ENCODE measurements at places on chromosomes 5 and 9.

- no peak for DNase-seq
These were observed 75.9 kb upstream of the NR3C1 start for GRCh38 chr5:143479394-143479793.

DNA sequence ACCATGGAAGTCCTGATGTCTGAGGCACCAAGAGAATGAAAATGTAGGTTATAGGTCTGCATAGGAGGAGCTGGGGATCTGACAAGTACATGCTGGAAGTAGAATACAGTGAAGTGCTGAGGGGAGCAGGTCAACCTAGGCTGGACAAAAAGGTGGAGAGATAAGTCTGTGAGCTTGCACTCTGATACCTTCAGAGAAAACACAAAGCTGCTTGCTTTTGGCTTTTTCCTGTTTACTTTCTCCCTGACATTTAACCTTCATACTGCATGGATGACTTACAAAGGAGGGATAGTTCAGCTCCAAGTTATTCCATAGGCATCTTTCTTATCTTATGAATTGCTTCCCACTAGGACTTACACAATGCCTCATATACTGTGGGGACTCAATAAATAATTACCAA is 256.7 kb upstream of the NREP start:
- no peak for DNase-seq

DNA sequence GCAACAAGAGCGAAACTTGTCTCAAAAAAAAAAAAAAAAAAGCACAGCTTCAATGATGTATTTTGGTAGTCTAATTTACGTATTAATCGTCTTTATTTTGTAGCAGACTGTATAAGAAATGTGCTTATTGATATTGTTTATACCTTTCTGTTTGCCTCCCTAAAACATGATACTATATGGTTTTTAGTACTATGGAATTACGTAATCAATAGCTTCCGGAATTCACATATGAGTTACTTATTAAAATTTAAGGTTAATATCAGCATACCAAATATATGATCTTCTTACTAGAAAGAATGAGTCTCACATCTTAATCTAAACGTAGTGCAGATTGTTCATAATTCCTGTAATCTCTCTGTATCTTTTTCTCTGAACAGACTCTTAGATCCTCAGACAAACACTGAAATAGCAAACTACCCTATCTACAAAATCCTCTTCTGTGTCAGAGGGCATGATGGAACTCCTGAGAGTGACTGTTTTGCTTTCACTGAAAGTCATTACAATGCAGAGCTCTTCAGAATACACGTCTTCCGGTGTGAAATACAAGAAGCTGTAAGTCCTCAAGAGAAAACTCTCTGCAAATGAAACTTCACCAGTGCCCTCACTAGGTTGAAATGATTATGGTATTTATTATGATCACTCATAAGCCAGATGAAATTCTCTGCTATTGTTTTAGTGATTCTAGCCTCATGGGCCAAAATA is 44.4 kb upstream of the GPR21 start:
- DNase-seq: no peak

DNA sequence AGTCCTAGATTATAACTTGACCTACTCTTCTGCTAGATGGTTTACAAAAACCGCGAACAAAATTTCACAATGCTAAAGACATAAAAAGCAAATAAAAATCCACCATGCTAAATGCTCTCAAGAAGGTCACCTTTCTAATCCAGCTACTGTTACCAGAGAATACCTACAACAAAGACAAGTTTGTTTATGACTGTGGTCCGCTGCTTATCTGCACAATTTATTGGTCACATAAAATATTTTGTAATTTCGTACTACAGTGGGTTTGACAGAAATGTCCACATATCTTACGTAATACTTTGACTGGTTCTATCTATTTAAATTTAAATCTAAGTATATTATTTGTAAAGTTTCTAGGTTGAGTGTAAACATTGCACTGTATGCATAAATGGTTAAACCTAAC is 257.6 kb upstream of the ZNF608 start:
- no peak for DNase-seq

DNA sequence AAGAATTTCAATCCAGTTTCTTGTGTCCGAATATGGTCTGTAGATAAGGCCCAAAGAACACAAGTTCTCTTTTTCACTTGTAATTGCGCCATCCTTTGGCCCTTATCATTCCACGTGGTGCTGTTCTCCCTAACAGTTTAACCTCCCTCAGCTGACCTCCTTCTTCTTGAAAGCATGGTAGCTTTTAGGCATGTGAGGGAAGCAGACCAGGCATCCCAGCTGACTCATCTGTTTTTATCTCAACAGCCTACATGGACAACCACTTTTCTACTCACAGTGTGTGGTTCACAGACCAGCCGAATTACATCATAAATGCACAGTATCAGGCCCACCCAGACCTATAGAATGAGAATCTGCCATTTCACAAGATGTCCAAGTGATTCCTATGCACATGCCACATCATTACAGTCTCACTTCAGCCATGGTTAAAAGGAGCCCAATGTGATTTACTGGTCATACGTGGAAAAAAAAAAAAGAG is 26.9 kb upstream of the PLIN2 start:
- DNase-seq: no peak

- DNase-seq: no peak
These were observed 330.7 kb upstream of the DAB2 start for GRCh38 chr5:39755452-39755851.

DNA sequence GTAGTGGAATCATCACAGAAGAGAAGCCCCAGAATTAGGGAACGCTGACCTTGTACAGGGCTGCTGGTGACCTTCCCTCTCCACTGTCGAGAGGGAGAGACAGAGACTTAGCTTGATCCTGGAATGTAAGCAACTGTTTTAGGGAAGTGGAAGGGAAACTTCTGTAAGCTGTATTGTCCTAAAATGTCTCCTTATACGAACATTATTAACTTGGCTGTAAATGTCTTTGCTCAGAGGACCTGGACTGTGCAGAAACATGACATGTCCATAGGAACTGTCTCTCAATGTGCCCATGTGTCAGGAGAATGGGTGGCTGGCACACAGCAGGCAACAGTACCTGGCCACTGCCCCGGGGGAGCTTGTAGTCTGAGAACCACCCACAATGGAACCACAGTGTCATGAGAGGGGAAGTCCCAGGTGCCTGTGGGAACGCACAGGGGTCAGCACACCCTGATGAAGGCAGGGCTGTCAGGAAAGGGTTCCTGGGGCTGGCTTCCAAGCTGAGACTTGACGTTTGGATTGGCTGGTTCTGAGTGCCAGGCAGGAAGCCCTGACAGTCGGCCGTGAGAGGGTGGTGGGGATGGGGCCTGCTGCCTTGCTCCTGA is 34.0 kb downstream of the DAP start:
- no peak for DNase-seq

GRCh38 chr9:131008086-131008485 is 888 bp upstream of the LAMC3 start:
- DNase-seq: no peak

- no peak for DNase-seq
These were observed 244.1 kb downstream of the ELAVL2 start for GRCh38 chr9:23581931-23582330.

DNA sequence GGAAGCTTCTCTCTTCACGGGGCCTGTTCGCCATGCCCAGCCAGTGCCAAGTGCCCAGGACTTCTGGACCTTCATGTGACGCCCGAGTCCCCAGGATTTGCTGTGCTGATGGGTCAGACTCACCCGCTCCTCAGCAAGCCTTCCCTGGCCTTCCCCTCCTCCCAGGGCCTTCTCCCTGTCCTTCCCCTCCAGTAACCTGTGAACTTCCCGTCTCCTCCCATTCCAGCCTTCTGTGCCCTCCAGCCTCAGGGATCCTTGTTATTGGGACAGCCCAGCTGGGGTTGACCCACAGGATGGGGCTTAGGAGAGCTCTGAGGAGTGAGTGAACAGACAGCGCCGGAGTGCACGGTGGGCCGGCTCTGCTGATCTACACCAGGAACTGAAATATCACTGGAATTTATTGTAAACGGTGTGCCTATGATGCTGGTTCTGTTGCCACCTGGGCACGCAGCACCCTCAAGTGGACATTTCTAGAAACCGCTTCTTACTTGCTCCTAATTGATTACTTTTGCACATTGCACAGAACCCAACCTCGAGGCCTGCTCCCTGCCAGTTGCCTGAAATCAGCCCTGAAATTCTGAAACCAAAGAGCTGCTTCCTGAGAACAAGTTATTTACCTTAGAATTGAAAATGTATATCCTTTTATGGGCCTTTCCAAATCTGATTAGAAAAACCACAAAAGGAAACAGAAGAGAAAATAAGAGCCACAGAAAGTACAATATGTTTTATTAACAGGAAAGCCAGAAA is 1.5 kb downstream of the SPAAR start:
- no peak for DNase-seq

GRCh38 chr5:141934099-141934844 is 10.6 kb downstream of the DELE1 start:
- no peak for DNase-seq

DNA sequence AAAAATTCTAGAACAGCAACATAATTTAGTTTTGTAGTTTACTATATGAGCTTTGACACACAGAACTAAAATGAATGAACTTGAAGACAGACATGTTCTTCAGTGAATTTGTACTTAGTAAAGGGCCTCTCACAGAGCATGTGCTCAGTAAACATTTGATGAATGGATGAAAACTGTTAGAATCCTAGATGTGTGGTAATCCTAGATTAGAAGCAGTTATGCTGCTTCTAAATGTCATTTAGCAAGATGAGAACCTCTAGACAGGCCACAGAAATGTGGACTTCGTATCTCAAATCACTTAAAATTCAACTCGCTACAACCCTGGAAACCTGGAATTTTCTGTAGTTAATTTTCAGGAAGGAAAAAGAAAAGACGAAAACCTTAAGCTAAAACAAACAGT is 8.5 kb downstream of the GOLPH3 start:
- no peak for DNase-seq

- DNase-seq: no peak
These were observed 21.7 kb upstream of the SPDL1 start for GRCh38 chr5:169561893-169562292.

- DNase-seq: no peak
These were observed 207.1 kb upstream of the PAPPA start for GRCh38 chr9:115946530-115946929.

DNA sequence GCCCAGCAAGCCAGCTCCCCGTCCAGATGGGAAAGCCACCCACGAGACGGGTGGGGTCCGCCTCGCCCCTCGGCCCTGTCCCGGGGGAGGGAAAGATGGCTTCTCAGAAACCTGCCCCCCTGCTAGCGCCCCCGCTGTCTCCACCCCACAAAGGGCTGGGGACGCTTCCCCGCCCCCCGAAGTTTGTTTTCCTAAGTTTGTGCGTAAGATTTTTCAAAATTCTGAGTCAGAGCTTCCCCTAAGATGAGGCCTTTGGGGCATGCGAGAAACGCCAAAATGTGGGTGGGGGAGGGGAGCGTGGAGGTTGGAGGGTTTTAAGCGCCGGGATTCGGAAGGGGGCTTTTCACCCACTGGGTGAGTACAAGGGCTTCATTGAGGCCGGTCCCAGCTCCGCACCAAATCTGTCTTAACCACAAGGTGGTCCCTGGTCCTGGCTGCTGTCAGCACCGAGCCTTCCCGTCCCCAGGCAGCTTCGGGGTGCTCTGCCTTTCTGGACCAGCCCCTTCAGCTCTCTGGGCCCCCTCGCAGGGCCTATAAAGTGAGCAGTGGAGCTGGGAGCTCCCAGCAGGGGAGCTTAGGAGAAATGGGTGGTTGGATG is 32.3 kb downstream of the PRRX2 start:
- DNase-seq: no peak

DNA sequence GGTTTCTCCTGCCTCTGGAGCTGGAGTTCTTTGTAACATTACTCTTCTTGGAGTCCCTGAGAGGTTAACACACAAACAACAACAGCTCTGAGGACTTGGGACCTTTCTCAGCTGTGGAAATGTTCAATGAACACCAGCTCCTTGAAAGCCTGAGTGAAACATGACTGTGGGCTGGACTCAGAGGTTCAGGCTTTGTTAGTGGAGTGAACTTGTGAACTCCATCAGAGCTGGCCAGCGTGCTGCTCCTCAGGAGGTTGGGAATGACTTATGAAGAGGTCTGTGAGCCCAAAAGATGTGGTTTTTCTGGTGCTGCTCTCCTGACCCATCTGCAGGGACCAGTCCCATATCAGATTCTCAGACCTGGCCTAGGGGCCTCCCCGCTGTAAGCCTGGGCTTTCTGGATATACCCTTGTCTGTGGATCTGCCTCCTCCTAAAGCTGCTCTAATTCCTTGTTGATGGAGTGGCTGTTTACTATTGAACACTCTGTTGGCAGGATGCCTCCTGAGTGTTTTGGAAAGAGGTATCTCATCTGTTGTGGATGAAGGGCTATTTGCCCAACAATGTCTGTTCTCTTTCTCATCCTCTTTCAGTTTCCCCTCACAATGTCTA is 170.0 kb upstream of the GDNF start:
- no peak for DNase-seq

- DNase-seq: no peak
These were observed 8.1 kb downstream of the FAM193B start for GRCh38 chr5:177546258-177546741.

GRCh38 chr9:113158446-113158845 is 7.6 kb downstream of the SLC31A2 start:
- DNase-seq: no peak

DNA sequence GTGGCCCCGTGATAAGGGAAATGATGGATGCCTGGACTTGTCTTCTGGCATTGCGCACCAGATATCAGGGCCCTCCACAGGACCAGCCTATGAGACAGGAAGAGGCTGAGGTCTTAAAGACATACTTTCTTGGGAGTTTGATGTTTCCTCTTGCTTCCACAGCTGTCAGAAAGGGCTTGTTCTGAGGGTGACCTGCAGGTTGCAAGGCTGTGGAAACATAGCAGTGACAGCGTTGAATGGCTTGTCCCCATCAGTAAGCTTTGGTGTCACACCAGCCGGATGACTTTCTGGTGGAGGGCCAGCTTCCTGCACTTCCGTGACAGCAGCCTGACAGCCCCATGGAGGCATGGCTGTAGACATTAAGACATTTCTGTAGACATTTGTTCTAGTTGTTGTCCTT is 143.2 kb downstream of the C9orf152 start:
- DNase-seq: no peak

DNA sequence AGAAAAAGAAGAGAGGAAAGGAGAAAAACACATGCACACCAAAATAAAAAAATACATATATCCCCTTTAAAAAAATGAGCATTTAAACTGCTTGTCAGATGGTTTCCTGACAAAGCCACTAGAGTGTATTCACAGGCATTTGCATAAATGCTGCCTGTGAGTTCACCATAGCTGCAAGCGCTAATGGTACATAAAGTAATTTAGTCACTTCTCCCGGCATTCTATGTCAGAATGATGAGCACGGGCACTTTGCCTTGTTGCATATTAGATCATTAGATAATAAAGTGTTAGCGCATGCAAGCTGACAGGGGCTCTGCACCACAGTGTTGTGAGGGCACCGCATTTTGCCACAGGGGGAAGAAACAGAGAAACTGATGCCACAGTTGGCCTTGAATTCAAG is 280.6 kb downstream of the EBF1 start:
- no peak for DNase-seq

DNA sequence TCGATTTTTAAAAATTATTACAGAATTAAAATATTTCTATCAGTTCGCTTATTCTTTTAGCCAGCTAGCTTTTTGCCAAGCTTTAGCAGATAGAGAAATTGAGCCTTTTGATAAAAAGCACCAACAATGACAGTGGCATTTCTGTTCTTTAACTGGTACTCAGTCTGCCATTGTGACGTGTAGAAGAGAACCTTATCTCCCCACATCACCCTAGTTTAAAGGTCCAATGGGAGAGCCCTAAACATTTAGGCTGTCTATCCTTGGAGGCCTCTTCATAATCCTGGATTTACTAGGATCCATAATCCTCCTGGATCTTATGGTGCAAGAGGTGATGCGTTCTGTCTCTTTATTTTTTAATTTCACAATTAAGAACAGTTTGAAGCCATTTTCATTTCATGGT is 3.0 kb downstream of the BASP1 start:
- no peak for DNase-seq

All from hypothalamus (tissue), 51 donors.